Nephron progenitor cell (in vitro differentiated cells): ENCODE measurements at places on chromosomes 6 and 20.

GRCh38 chr6:12245763-12246718, 44.1 kb upstream of the EDN1 start:
- no peak for DNase-seq

- no peak for DNase-seq
Measured at GRCh38 chr6:163941624-163941976, 527.1 kb downstream of the QKI start.

- no peak for DNase-seq
Measured at GRCh38 chr6:53727748-53728147, 62.2 kb upstream of the KLHL31 start.

DNA sequence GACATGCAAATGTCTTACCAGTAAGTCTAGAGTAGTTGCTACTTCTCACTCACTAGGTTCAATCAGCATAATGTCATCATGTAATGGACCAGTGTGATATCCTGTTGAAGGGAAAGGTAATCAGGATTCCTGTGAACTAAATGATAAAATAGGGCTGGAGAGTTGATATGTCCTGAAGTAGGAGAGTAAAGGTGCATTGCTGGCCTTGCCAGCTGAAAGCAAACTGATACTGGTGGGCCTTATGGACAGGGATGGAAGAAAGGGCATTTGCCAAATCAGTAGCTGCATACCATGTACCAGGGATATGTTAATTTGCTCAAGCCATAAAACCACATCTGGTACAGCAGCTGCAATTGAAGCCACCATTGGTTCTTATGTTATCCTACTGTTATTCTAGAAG, 37.5 kb upstream of the IYD start:
- no peak for DNase-seq

GRCh38 chr6:7165890-7166267, 58.1 kb downstream of the RREB1 start:
- DNase-seq = no peak

DNA sequence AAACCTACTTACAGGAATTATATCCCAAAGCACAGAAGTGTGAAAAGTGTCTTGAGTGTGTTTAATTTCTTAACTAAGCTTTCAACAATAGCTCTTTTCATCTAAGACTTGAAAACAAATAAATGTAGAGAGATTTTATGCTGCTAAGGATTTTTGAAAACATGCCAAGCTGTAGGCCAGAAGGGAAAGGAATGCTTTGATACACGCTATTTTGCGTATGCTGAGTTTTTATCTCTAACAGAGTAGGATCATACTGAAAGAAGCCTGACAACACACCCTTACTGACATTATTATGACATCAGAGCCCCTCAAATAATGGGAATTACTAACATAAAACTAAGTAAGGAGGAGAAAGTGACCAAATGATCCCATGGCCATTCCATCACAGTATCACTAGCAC, 265.5 kb downstream of the KHDC1L start:
- no peak for DNase-seq

DNA sequence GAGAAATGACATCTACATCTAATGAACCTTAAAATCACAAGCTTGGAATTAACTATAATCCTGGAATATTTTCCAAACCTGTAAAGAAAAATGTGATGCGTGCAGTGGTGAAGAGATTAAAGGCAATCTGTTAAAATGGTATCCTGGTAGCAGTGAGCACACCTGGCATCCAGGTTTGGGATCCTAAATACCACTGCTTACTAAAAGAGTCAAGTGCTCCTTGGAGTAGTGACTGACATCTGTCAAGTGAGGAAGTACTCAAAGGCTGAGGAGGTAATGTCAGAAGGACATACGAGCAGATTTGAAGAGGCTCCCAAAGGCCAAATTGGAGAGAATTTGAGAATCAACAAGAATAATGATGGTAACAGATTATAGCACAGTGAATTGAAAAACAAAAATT, 32.8 kb downstream of the PCMT1 start:
- no peak for DNase-seq

DNA sequence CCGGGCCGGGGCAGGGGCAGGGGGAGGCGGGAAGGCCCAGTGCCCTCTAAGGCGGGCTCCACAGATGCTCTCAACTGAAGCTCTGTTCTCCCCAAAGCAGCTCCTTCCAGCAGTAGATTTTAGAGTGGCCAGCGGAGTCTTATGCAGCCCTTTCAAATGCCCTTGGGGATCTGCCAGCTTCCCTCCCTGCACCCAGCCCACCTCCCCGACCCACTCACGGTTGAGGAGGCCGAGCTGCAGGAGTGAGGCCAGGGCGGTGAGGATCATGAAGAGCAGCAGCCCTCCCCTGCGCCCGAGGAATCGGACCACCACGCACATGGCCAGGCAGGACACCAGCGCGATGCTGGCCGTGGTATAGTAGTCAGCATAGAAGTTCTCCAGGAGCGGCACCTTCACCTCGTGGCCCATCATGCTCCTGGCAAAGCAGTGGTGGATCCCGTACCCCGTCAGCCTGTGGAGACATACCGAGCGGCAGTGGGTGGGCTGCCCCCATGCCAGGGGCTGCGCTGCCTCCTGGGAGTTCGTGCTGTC, 28.0 kb downstream of the PSMG4 start:
- DNase-seq = no peak

GRCh38 chr6:95784869-95785268, 207.5 kb downstream of the MANEA start:
- no peak for DNase-seq

- no peak for DNase-seq
Measured at GRCh38 chr6:53673162-53673727, 7.7 kb upstream of the KLHL31 start.

- no peak for DNase-seq
Measured at GRCh38 chr6:19160081-19160730, 677.0 kb upstream of the ID4 start.

- DNase-seq = no peak
Measured at GRCh38 chr20:38203981-38204357, 38.9 kb upstream of the TGM2 start.

- DNase-seq = no peak
Measured at GRCh38 chr6:103870970-103871369, 988.7 kb downstream of the HACE1 start.

DNA sequence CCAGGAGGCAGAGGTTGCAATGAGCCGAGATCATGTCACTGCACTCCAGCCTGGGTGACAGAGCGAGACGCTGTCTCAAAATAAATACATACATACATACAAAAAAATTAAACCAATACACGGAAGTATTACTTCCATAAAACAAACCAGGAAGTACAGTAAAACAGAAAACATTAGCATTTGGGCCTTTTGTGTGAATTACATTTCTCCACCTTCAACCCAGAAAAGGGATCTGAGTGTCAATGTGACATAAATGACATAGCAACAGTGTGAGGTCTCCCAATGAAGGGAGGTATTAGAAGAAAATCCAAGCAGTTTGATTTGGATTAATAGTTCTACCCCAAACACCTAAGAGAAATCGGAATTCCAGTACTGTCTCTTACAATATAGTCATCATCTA, 10.1 kb downstream of the CSNK2A1 start:
- no peak for DNase-seq

DNA sequence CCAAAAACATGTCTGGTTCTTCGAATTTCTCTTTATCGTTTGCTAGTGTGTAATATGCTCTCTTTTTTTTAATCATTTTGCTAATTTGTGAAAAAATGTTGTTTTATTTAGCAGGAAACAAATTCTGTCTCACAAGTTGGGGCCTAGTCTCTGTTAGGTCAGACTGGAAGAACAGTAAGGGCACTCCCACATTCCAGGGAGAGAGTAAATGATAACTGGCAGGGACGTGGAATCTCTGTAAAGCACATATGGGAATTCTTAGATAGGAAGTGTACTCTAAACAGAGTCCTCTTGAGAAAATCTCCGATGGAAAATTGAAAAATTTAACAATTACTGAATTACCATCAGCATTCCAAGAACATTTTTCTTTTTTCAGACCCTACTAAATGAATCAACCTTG, 16.4 kb upstream of the CCDC28A start:
- DNase-seq = no peak

GRCh38 chr6:7555671-7556070, 14.2 kb downstream of the DSP start:
- no peak for DNase-seq

- peak; percentile 95 for DNase-seq
Measured at GRCh38 chr6:43075670-43076463, at the start of gene PTK7. Gene PTK7 (plus strand): TSS chr6:43076314. CDS start chr6:43076489, 175 bp downstream.

DNA sequence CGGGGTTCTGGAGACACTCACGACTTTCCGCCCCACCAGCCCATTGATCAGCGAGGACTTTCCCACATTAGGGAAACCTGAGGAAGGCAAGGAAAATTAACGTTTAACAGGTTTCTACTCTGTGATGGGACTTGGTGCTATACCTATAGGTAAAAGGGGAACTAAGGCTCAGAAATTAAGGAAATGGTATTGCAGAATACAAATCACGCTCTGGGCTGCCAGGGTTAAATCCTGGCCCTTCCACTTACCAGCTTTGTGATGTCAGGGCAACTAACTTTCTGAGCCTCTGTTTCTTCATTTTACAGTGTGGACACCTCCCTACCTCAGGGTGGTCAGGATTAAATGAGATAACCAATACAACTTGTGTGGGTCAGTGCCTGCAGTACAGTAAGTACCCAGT, 8.8 kb downstream of the GNL1 start:
- DNase-seq = no peak

DNA sequence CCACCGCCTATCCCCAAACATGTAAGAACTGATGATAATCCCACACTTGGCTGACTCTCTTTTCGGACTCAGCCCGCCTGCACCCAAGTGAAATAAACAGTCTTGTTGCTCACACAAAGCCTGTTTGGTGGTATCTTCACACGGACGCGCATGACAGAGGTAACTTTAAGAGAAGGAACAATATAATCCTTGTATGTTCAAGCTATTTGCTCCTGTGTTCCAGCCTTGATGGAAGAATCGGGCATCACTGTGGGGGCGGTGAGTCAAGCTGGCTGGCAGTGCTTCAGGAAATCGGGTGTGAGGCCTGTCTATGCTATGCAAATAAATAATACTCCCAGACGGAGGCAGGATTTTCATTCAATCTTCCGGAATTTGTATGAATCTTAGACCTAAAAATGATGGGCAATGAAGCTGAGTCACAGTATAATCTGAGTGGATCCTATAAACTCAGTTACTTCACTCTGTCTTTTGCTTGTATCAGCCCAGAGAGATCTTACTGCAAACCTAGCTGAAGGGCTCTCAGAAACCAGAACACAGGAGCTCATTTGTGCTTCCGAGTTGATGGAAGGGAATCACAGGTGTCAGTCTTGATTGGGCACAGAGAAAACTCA, 45.2 kb upstream of the NT5E start:
- no peak for DNase-seq

- DNase-seq = no peak
Measured at GRCh38 chr6:156311291-156311690, 465.9 kb upstream of the ARID1B start.

- no peak for DNase-seq
Measured at GRCh38 chr6:41353333-41353732, 17.9 kb downstream of the NCR2 start.

DNA sequence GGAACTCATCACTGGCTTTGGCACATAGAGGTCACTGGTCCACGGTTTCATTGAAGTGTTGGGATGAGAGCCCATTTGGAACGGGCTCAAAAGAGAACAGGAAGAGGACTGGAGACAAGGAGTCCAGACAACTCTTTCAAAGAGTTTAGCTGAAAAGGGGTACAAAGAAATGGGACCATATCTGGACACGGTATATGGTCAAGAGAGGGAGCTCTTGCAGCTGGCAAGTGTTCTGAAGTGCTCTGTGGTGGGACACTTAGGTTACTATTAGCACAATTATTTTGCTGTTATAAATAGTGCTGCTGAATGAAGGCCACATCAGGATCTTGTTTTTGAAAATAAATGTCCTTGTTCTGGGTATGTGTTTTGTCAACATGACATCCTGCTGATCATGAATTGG, 4.6 kb downstream of the SGK2 start:
- DNase-seq = no peak

GRCh38 chr6:34047913-34048867, 97.7 kb downstream of the GRM4 start:
- DNase-seq = no peak
